ENCODE measurements at places on chromosomes 3 and 15.

DNA sequence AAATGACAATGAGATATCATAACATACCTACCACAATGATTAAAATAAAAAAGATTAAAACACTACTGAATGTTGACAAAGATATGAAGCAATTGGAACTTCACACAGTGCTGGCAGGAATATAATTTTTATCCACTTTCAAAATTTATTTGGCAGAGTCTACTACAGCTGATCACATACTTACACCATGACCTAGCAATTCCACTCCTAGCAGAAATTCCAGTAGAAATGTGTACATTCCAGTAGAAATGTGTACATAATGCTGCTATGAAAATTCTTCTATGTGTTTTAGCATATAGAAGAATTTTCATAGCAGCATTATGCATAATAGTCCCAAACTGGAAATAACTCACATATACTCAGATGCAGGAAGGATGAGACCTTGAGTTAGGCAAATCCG lies 43.5 kb downstream of the IFT57 start:
- no peak for ATAC-seq

DNA sequence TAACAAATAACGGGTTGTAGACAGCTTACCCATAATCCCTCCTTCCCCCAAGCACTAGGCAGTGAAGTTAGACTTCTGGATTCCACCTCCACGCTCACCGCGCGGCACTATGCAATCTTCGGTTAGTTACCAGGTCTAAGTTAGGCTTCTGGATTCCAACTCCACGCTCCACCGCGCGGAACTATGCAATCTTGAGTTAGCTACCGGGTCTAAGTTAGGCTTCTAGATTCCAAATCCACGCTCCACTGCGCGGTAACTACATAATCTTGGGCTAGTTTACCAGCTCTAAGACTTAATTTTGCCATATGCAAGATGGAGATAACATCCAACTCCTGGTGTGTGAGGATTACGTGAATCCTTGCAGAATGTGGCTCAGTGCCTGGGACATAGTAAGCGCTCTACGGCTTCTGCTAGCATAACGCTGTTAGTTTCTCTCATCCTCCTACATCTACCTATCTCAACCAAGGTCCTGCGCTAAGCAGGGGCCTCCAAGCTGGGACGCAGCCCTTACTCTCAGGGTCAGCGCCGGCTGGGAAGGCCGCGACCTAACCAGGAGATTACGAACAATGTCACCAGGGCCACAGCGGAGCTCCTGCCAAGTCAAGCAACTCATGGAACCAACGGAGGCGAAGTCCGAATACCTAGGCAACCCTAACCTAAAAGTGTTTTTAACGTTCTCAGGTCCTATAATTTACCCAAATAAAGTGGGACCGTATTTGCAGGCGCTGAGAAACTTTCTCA lies 497 bp upstream of the RPLP1 start:
- ATAC-seq = peak; percentile 56

DNA sequence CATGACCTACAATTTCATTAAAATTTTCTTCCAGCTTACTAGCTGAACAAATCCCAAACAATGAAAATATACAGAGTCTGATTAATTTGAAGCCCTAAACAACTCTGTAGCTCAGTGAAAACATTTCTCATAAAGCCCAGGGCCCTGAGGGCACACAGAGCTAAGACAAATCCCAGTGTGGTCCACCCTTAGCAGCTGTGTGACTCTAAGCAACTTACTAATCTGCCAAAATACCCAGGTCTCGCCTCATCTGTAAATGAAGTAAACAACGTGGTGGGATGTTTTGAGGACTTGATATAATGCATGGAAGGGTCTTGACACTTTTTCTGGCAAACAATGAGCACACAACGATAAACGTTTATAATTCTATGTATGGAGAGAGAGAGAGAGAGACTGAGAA lies 158.4 kb downstream of the FHIT start:
- no peak for ATAC-seq

DNA sequence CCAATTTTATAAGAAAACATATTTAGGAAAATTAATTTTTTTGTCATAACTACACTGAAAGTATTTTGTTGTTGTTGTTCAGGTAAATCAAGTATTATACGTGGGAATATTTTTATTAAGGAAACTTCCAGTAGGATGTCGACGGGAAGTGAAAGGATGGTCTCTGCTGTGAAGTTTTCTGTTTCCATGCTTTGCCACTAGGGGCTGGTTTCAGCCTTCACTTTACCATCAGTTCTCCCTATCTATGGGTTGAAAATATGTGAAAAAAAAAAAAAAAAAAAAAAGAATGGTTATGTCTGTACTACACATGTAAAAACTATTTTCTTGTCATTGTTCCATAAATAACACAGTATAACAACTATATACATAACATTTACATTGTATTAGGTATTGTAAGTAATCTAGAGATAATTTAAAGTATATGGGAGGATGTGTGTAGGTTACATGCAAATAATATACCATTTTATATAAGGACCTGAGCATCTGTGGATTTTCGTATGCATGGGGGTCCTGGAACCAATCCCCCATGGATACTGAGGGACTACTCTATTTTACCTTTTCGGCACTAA lies 136.7 kb downstream of the SMAD6 start:
- ATAC-seq = peak; percentile 53

DNA sequence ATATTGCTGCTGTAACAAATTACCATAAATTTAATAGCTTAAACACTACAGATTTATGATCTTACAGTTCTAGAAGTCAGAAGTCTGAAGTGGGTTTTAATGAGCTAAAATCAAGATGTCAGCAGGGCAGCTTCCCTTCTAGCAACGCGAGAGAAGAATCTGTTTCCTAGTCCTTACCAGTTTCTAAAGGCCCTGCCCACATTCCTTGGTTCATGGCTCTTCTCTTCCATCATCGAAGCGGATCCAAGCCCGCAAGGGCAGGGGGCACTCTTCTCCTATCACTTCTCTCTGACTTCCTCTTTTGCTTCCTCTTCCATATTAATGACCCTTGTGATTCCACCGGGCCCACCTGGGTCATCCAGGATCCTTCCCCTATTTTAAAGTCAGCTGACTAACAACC lies 16.1 kb downstream of the MINDY4B start:
- no peak for ATAC-seq

GRCh38 chr3:127690106-127690505 lies 17.4 kb downstream of the ABTB1 start:
- ATAC-seq = peak; percentile 75

GRCh38 chr3:14539742-14540491 lies at the start of gene GRIP2:
Gene GRIP2, minus strand, starts transcription at chr3:14540342. Its CDS starts 34 bp downstream, at chr3:14540308.
- ATAC-seq = peak; percentile 68

- ATAC-seq = no peak
These were observed 41.6 kb upstream of the DUSP7 start for GRCh38 chr3:52097851-52098507.

GRCh38 chr3:67401921-67402320 lies 252.5 kb downstream of the SUCLG2 start:
- ATAC-seq = no peak

GRCh38 chr15:76994971-76995945 lies at the start of gene PSTPIP1:
Gene PSTPIP1, plus strand, starts transcription at chr15:76995126. Its CDS starts 448 bp downstream, at chr15:76995574.
- peak; percentile 80 for ATAC-seq

GRCh38 chr3:16311960-16312451 lies 47.0 kb downstream of the OXNAD1 start:
- ATAC-seq = no peak

DNA sequence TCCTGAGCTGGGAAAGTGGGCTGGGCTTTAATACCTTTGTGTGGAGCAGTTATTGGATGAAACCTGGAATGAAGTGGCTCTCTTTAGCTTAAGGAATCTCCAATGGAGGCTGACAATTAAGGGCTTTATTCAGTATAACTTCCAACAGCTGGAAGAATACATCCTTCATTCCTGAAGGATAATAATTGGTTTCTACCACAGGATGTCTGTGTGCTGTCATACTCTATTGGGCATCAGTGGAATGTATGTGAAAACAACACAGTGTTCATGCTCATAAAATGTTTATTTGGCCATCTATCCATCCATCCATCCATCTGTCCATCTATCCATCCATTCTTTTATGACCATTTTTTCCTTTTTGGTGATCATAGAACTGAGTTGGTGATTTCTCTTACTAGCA lies 220.7 kb upstream of the GAP43 start:
- ATAC-seq = no peak

DNA sequence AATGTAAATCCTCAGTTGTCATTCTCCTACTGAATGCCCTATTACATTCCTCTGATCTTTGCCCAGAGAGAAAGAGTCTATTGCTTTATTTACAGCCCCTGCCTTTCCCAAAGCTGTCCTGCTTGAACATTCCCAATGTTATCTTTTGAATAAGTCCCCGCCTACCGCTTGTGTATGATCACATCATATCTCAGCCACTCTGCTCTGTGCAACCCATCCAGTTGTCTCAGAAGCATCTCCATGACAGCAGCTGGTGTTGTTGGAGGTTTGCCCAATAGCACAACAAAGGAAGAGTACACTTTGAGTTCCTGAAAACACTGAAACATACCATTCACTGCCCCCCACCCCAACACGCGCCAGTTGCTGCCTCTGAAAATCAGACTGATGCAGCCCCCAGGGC lies 22.0 kb upstream of the FAM3D start:
- no peak for ATAC-seq

DNA sequence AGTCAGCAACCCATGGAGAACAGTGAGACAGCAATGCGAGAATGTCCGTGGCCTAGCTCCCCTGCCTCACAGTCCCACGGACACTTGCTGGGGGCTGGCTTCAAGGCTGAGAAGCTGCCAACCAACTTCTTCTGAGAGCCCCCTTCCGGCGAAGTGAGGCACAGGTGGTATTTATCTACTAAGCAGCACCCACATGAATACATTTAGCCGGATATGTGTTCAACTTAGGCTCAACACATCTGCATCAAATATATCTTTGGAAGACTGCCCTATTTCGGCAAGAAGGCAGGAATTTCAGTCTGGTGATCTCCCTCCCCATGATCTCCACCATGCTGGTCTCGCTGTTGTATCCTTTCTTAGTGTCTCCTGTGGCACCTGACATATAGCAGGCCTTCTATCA lies 340.9 kb upstream of the NR2E3 start:
- peak; percentile 77 for ATAC-seq

DNA sequence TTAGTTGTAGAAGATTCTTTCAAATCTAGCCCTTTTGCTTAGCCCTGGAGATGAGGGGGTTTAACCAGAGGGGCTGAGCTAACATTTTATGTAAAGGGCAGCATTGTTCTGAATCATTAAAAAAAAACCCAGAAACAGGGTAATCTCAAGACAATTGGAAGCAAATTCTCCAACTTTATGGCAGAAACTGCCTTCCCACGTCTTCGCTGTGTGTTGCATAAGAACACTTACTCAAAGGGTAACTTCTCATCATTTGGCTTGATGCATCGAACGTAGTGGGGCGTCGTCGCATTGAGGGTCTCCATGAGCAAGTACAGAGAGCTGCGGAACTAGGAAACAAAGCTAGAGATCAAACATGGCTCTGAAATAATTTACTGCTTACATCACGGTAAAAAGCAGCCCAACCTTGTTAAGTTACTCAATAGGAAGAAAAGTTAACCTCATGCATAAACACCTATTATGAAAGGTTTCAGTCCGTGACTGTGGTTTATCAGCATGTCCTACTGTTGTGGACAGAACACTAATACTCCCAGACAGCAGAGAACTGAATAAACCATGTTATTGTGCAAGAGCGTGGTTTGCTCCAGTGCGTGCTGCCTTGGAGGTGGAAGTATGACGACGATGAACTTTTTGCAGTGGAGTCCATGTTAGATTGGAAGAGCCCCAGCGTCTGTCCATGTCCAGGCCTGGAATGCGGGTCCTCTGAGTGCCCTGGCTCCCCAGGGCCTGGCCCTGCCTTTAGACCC lies 48.7 kb downstream of the MYO5C start:
- no peak for ATAC-seq

GRCh38 chr15:32880642-32881041 lies 162.8 kb downstream of the GREM1 start:
- ATAC-seq = no peak

GRCh38 chr3:194194051-194194756 lies 58.3 kb downstream of the HES1 start:
- no peak for ATAC-seq

GRCh38 chr3:183027276-183027675 lies 46.9 kb upstream of the DCUN1D1 start:
- ATAC-seq = no peak

DNA sequence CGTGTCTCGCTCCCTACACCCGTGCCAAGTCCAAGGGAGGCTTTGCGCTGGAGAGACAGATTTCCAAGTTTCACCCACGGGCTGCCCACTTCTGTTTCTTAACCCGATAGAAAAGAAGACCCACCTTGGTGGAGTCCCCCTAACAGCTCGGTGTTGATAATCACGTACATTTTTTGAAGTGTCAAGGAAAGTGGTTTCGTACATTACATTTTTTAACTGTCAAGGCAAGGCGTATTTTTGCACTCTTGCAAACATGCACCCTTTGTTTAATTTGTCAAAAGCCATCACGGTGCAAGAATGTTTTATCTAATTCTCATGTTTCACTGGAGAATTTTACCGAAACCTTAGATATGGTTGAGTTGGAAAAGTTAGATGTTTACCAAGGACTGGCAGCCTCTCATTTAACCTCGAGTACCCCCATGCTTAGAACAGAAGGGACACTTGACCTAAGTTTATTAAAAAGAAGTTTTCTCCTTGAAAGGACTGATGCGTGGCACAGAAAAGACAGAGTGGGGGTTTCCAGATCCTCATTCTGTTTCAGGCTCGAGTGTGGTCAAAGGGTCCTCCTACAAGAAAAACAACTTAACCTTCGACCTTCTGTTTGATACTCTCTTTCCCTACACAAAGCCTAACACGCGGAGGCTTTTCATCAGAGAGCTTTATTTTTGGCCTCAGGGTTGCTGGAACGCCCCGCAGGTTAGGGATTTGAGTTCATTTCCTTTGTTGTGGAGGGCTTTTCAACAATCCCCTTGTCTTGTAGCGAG lies 882 bp downstream of the GXYLT2 start:
- no peak for ATAC-seq

DNA sequence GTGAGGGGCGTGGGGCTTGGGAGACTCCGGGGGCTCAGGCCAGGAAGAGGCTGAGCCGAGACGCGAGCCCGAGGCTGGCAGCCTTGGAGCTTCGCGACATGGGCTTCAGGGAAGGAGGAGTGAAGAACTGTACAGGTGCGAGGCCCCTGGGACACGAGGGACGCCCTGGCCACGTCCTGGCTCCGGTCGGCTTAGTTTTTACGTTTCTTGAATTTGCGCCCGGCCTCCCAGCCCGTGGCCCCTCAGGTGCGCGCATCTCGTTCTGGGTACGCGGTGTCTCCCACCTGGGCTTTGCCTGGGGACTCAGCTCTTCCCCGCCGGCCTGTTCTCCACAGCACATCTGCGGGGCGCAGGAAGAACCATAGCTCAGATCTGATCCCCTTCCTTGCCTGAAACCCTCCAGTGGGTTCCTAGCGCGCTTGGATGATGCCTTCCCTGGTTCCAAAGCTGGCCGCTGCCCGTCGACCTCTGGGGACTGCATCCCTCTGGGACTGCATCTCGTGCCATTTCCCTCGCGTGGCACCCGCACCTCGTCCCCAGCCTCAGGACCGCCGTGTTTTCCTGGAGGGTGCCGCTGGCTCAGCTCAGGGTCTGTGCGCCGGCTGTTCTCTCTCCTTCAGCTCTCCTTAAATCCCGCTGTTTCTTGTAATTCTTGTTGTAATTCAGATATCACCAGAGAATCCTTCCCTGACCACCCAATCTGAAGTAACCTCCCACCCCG lies 614 bp downstream of the CHCHD6 start:
- ATAC-seq = peak; percentile 22

- ATAC-seq = no peak
These were observed 806.6 kb upstream of the LMCD1 start for GRCh38 chr3:7695049-7695448.
